HuH-7.5 (cell line): ENCODE measurements at places on chromosomes 6 and 20.

DNA sequence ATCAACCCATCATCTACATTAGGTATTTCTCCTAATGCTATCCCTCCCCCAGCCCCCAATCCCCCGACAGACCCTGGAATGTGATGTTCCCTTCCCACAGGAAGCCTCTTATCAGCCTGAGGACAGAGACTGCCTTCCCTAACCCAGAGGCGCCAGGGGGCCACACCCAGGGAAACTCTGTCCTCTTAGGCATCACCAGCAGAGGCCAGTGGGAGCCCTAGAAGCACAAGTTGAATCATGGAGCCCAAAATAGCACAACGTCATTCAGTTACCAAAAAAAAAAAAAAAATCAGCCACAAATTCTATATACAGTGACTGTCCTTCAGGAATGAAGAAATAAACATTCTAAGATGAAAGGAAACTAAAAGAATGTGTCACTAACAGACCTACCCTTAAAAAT, 625.7 kb downstream of the TFAP2A start:
- no peak for DNase-seq

- no peak for DNase-seq
Observed at GRCh38 chr6:142702501-142703460, 242.2 kb downstream of the HIVEP2 start.

DNA sequence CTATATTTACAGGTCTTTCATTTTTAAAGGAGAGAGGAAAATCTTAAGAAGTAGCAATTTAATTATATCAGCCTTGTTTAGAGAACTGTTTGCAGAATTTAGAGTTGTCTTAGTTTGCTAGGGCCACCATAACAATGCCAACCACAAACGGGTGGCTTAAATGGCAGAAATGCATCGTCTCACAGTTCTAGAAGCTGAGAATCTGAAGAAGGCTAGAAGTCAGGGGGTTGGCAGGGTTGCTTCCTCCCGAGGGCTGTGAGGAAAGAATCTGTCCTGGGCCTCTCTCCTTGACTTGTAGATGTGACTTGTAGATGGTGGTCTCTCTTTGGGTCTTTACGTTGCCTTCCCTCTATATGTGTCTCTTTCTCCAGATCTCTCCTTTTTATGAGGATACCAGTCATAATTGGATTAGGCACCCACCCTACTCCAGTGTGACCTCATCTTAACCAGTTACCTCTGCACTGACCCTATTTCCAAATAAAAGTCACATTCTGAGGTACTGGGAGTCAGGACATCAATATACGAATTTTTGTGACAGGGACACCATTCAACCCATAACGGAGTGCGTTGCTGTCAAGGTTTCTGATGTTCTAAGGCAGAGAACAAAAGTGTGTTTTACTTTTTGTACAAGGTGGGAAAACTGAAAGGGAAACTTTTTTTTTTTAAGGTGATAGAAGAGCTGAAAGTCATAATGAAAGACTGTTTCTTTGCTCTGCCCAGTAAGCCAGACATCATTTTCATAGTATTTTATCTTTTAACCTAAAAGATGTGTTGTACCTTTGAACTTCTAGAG, 84.4 kb downstream of the SAMD3 start:
- no peak for DNase-seq

GRCh38 chr6:36746251-36746650, 48.6 kb downstream of the RAB44 start:
- DNase-seq = no peak

- no peak for DNase-seq
Observed at GRCh38 chr6:30670760-30671527, 1.9 kb downstream of the DHX16 start.
